ENCODE measurements at places on chromosomes 3 and 15.

DNA sequence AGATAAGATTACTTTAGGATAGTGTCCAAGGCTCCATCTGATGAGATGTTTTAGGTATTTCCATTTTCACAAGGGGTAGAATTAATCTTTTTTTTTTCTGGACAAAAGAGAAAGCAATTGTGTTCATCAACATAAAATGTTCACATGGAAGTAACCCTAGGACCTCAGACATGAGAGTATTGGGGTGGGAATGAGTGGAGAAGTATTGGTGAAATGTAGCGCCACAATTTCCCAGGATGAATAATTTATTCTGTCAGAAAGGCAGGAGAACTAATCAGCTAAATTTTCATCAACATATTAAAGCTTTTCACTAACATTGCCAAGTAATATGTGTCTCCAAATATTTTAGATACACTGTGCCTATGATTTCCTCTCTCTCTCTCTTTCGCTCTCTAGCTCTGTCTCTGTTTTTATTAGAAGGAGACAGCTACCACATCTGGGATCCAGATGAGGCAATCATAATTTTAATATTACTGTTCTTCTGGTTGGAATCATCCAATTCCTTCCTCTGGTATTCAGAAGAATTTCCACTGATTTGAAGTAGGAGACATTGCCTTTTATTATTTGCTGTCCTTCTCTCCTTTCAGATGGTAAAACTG is 21.6 kb upstream of the ZNF280D start:
- no peak for DNase-seq

- no peak for DNase-seq
Observed at GRCh38 chr15:64948916-64949315, 37.2 kb downstream of the ANKDD1A start.

DNA sequence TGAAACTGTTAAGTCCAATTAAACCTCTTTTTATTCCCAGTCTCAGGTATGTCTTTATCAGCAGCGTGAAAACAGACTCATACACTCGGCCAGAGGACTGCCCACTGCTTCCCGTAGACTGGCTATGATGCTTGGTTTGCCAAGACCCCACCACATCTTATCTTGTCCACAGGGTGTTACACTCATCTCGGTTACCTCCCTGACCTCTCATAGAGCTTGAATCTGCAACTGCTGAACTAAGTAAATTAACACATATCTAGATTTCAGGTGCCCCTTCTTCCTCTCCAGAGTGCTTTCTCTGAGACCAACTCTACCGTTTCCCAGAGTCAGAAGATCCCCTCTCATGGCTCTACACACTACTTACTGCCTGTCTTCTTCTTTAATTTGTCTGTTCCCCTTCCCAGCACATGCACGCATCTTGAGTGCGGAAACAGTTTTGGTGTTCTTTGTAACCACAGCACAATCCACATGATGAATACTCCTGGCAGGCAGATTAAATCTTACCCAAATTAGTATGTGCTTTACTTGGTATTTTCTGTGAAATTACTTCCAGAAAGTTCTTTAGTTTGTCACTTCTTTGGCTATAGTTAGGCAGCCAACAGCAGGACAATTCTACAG is 49.7 kb downstream of the CD200 start:
- no peak for DNase-seq

GRCh38 chr15:95286352-95286880 is 1044.1 kb upstream of the NR2F2 start:
- DNase-seq = no peak

DNA sequence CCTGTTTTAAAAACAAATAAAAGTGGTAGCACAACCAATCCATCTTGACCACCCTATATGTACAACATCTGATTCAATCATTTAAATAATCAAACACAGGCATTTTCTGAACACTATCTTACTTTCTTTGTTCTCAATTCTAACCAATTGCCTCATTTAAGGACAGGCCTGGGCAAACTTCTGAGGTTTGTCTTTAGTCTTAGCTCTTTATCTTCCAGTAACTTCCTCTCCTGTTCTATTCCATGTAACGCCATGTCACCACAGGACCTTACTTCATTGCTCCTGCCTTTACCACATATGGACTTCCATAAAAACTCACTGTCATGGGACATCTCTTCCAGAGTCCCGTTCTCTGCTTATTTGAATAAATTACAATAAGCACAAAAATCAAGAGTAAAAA is 14.9 kb downstream of the HDGFL3 start:
- no peak for DNase-seq

- no peak for DNase-seq
Observed at GRCh38 chr3:25438791-25439555, 10.9 kb downstream of the RARB start.

DNA sequence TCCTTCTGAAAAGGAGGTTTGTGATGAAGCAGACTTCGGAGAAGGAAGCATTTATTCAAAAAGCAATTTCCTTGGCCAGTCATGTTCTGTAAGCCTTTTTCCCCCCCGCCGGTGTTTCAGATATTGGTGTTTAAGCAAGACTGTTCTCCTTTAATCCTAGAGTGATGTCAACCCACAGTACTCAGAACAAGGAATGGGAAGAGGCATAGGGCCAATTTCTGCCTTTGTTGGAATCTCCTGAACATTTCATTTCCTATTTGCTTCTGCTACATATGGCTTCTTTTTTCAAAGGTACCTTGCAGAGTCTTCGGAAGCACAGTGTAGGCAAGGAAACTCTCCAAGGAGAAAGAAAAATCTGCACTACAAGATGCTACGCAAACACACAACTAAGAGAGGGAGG is 713.1 kb upstream of the CFAP20DC start:
- no peak for DNase-seq

DNA sequence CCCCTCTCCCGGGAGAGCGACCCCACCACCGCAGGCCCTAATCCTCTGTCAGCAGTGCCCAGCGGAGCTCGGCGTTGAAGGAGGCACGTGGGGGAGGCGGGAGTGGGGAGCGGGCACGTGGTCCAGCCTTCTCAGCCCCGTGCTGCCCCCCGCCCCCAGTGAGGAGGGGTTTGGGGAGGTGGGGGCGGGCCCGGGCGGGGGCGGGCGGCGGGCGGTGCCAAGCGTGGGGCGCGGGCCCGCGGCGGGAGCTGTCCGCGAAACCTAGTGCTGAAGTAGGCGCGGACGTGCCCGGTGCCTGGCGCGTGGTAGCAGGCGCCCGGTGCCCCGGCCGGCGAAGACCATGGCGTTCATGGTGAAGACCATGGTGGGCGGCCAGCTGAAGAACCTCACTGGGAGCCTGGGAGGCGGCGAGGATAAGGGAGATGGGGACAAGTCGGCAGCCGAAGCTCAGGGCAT is at the start of gene CPLX3:
TSS of gene CPLX3 (plus strand) at position 264 of the 456 bp plus-strand sequence. CDS start at position 341, 77 bp downstream.
- peak; percentile 41 for DNase-seq

GRCh38 chr3:69484507-69485393 is 98.9 kb upstream of the FRMD4B start:
- DNase-seq = no peak

GRCh38 chr3:1734494-1735122 is 364.1 kb upstream of the CNTN4 start:
- no peak for DNase-seq

- no peak for DNase-seq
Observed at GRCh38 chr3:134918441-134918840, 123.4 kb downstream of the EPHB1 start.

DNA sequence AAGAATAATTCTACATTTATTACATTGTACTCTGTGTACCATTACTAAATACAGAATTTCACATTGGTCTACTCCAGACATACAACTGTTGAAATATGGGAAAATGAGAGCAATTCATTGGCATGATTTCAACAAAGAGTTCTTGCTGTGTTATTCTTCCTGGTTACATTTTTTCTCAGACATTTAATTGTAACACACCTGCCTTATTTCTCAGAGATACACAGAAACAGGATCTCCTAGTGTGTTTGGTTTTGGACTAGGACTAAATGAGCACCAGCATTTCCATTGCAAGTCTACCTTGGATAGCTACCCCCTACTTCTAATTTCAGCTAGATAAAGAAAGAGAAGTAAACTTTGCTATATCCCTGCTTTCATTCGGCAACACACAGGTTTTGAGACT is 274.3 kb upstream of the CNTN4 start:
- DNase-seq = no peak

DNA sequence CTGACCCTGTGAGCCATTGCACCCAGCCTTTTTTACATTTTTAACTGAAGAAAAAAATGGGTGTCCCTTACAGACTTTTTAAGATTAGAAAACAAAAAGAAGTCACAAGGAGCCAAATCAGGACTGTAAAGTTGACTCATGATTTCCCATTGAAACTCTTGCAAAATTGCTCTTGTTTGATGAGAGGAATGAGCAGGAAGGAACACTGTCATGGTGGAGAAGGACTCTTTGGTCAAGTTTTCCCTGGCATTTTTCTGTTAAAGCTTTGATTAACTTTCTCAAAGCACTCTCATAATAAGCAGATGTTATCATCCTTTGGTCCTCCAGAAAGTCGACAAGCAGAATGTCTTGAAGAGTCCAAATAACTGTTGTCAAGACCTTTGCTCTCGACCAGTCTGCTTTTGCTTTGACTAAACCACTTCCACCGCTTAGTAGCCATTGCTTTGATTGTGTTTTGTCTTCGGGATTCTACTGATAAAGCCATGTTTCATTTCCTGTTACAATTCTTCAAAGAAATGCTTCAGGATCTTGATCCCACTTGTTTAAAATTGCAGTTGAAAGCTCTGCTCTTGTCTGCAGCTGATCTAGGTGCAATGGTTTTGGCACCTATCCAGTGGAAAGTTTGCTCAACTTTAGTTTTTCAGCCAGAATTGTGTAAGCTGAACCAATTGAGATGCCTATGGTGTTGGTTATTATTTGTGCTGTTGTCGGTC is 369.4 kb downstream of the MAGI1 start:
- no peak for DNase-seq

DNA sequence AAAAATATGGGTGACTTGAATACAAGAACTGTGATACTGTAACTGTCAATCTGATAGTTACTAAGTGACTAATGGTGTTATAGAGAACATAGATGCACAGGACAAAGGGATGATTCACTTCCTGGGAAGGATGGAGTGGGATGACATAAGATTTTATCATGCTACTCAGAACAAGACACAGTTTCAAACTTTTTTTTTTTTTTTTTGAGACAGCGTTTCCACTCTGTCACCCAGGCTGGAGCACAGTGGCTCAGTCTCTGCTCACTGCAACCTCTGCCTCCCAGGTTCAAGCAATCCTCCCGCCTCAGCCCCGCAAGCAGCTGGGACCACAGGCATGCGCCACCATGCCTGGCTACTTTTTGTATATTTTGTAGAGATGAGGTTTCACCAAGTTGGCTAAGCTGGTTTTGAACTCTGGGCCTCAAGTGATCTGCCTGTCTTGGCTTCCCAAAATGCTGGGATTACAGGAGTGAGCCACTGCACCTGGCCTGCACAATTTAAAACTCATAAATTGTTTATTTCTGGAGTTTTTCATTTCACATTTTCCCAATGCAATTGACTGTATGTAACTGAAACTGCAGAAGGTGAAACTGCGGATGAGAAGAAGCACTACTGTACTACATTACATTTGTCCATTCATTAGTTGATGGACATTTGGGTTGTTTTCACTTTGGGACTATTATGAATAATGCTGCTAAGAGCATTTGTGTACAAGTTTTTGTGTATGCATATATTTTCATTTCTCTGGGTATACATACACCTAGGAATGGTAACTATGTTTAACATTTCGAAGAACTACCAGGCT is 40.6 kb downstream of the ADIPOQ start:
- peak; percentile 90 for DNase-seq

GRCh38 chr3:175648899-175649298 is 789.8 kb downstream of the NAALADL2 start:
- no peak for DNase-seq

All from activated CD4-positive, alpha-beta T cell treated with anti-CD3 and anti-CD28 coated beads, Interleukin-2, Interleukin-6, amounts not matched to agents 100 ng/mL and 50 ng/mL, durations not matched to agents 16 hours and 8 hours (primary cell).